AG09309 (cell line): ENCODE measurements at places on chromosomes 11 and 22.

GRCh38 chr11:43694477-43694876 is 13.9 kb downstream of the HSD17B12 start:
- DNase-seq: no peak

DNA sequence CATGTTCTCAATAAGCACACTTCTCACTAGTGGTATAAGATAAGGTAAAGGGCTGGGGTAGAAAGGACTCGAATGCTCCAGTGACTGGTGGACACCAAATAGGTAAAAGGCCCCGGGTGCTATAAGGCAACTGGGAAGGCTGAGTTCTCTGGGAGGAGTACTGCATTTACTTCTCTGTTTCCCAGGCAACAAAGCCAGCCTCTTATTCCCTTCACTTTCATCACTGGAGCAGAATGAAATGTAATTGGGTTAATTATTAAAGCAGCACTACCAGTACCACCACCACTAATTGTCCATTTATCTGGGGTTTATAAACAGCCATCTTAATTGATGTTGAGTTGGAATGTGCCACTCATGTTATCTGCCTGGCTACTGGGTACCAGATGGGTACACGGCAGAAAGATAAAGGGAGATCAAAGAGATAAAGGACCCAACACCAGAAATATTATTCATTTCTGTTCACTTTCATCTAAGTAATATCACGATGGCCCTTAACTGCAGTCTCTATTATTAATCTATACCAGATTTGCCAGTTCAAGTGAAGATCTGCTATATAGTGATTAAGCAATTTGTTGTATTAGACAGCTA is 94.4 kb upstream of the CHRM4 start:
- DNase-seq: no peak

DNA sequence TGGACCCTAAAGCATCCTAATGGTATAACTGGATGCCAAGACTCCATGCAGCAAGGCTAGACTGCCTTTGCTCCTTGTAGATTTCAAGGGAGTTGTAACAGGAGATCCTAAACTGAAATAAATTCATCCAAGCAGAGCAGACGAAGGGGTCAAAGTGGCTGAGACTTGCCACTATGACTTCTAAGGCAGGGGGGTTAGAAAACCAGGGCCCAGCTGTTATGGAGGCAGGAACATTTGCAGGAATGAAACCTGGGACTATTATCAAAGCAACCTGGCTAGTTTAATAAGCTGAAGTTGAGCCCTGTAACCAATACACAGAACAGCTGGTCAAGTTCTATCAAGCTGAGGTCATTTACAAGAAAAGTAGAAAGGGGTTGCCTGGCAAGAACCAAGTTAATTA is 122.2 kb upstream of the TRPC6 start:
- no peak for DNase-seq

DNA sequence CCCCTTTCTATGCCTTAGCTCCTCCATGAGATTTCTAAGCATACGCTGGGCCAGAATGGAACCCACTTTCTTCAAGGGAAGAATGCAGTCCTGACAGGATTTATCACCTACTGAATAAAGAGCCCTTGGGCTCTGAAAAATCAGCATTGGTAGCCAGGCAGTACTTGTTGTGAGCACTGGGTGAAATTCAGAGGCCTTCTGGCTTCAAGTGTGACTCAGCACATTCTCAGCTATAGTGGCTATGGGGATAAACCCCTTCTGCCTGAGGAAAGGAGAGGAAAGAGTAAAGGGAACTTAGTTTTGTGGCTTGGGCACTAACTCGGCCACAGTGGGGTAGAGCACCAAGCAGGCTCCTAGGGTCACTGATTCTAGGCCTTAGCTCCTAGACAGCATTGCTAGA is 574.8 kb downstream of the JRKL start:
- DNase-seq: no peak

GRCh38 chr11:133553885-133554740 is 21.8 kb upstream of the OPCML start:
- no peak for DNase-seq

GRCh38 chr11:94873916-94874540 is 99.3 kb downstream of the CWC15 start:
- no peak for DNase-seq

- DNase-seq: no peak
Observed at GRCh38 chr22:35746248-35746647, 28.6 kb downstream of the APOL5 start.

GRCh38 chr11:16935518-16936302 is 78.5 kb downstream of the PLEKHA7 start:
- DNase-seq: no peak

DNA sequence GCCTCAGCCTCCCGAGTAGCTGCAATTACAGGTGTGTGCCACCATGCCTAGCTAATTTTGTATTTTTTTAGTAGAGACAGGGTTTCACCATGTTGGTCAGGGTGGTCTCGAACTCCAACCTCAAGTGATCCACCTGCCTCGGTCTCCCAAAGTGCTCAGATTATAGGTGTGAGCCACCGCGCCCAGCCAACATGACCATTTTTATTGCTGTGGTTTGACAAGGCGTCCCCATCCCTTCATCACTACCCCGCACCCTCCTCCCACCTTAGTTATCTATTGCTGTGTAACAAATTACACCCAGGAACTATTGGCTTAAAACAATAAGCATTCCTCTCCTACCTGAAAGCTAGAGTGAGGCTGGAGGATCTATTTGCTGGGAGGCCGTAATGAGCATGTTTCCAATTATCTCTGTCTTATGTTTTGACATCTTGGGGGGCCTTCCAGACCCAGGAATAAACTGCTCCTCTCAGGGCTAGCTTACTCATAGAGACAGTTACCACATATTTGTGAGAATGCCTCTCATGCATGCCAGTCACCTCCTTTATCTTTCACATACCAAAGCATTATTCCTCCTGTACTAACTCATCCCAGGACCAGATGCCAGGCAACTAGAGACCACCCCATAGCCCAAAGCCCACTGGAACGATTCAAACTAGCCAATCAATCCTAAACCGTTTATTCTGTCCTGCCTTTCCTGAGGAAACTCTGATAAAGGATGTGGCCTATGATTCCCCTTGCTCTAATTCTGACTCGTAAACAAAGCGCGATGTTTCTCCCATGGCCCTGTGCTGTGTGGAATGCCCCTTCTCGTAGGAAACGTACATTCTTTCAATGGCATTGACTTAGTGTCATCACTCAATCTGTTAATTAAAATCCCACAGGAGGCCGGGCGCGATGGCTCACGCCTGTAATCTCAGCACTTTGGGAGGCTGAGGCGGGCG is 19.4 kb downstream of the SNU13 start:
- DNase-seq: peak; percentile 55

DNA sequence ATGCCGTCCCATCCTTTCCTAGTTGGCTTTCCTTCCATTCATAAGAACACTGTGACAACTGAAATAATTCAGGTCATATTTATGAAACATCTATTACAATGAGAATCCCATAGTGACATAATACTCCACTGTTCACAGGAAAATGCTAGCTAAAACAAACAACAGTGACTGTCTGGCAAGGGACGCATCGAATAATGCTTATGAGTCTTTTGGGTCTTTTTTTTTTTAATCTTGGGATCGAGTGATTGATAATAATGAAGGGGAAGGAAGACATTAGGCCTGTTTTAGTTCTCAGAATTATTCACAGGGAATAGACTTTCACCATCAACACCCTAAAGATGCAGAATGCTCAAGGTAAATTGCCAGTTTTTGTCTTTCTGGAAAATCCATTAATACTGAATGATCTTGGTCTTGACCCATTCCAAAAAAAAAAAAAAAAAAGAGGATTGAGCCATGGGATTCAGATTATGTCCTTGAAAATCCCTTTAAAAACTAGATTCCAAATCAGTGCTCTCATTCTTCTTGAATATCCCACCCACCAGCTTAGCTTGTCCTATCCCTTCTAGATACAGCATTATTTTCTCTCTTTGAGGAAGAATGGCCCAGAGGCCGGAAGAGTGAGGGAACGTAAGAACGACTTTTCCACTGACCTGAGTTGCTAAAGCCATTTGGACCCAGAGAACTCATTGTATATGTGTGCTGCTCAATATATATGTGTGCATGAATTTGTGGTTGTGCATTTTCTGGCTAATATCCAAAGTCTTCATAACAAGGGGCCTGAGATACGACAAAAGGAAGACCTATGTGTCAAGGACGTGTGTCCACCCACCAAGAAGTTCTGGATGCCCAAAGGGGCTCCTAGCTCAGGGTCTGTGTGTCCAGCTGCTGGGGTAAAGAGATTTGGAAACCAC is 35.2 kb upstream of the CREB3L1 start:
- no peak for DNase-seq

GRCh38 chr22:36562261-36562835 is 33.4 kb upstream of the EIF3D start:
- DNase-seq: no peak

DNA sequence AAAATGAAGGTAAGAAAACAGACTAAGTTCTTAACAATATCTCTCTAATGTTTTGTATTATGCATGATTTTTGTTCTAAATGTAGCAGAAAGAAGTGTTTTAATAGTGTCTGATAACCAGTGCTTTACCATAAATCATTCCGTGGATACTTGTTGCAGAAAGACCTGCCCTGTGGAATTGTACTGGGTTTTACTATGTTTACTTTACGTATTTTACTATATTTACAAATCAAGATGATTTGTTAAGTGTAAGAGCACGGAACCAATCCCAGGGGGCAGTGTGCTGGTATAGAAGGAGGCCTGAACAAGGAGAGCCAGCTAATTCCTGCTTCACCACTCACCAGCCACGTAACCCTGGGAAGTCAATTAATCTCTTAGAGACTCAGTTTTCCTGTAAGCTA is 1.4 kb downstream of the HTR3B start:
- DNase-seq: no peak

DNA sequence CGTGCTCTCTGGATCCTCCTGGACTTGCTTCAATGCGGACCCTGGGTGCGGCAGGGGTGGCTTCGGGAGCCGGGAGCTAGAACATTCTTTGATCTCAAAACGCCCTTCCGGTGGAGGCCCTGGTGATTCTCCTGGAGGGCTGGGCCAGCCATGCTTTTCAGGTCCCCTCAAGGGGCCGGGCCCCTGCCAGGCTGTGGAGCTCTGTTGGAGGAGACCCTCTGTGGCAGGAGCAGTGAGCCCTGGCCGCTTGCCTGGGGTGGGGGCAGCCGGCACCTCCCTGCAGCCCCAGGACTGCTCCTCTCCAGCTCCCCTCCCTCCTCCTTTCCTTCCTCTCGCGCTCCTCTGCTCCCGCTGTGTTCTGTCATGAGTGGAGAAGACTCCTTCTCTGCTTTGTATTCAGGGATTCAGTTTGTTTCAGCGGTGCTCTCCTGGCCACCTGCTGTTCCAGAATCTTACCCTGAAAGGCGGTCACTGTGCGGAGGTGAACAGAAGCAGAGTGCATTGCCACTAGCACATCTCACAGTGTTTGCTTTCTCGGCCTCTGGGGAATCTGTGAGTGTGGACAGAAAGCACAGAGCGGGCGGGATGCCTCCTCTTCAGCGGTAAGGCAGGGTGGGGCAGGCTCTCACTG is 289.1 kb downstream of the TBC1D22A start:
- no peak for DNase-seq

DNA sequence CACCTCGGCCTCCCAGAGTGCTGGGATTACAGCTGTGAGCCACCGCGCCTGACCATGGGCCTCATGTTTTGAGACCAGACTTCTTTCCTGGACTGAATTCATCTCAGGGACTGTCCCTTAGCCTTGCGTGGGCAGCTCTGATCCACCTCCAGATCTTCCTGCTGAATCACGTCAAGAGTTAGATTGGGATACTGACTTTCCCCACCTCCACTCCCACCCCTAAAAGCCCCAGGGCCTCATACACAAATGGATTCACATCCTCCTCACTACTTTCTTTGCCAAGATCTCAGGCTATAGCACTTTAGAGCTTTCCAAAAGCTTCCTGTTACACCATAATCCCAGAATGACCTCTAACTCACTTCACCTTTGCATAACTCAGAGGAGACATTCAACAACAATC is 12.1 kb downstream of the CCDC87 start:
- DNase-seq: no peak

- DNase-seq: no peak
Observed at GRCh38 chr11:14566331-14567063, 46.3 kb upstream of the PSMA1 start.

GRCh38 chr22:40401532-40401931 is 31.1 kb downstream of the SGSM3 start:
- no peak for DNase-seq

DNA sequence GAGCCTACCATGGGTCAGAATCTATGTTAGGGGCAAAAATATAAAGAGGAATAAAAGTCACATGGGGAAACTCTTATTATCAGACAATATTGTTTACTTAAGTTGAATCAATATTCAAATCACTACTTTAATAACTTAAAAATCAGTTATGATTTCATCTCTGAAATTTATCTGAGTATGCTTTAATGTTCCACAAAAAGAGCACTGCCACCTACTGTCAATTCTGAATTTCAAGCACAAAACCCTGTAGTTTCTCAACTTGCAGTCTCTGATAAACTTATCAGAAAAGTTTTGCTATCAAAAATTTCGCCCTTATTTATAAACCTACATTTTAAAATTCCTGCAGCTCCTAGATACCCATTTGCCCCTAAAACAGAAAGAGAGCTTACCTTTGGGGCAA is 47.3 kb downstream of the RDX start:
- DNase-seq: no peak

DNA sequence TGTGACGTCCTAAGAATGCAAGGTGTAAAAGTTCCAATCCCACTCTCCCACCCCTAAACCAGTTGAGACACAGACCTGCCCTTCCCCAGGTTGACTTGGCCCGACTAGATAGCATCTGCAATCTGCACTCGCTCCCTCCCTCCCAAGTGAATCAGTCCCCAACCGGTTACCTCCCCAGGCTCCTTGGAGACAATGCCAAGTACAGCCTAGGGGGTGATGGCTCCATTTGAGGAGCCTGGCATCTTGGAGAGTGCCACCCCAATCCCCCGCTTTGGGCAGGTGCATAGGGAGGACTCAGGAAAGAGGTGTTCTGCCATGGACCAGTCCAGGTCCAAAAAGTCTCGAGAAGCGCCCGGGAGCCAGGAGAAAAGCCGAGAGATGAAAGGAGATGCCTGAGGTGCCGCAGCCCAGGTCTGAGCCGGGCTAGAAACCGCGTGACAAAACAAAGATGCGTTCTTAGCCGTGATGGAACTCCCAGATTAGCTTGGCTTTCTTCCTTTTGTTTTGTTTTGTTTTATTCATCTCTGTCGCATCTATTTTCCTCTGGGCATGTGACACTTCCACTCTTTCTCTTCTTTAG is 18.7 kb upstream of the SNX32 start:
- DNase-seq: no peak

GRCh38 chr11:6526411-6527135 is 29.5 kb downstream of the DNHD1 start:
- no peak for DNase-seq

- no peak for DNase-seq
Observed at GRCh38 chr22:49402169-49402568, 425.5 kb downstream of the BRD1 start.
